Eye (tissue), 1 donor: ENCODE measurements at places on chromosomes 13 and 19.

DNA sequence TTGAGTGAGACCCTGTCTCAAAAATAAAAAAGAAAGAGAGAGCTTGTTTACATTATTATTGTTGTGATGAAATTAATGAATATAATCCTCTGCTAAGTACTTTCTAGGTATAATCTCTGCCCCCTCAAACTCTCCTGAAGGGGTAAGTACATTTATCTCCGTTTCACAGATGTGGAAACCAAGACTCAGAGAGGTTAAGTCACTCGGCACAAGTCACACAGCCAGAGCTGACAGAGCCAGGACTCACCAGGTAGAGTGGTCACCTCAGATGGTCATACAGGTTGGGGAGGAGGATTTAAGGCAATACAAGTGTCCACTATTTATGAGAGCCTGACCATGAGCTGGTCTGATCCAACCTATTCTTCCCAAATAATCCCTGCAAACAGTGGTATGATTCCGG, 15.2 kb upstream of the LYPD3 start:
- DNase-seq = no peak

- DNase-seq = no peak
Observed at GRCh38 chr13:109783447-109783814, 3.0 kb downstream of the IRS2 start.

DNA sequence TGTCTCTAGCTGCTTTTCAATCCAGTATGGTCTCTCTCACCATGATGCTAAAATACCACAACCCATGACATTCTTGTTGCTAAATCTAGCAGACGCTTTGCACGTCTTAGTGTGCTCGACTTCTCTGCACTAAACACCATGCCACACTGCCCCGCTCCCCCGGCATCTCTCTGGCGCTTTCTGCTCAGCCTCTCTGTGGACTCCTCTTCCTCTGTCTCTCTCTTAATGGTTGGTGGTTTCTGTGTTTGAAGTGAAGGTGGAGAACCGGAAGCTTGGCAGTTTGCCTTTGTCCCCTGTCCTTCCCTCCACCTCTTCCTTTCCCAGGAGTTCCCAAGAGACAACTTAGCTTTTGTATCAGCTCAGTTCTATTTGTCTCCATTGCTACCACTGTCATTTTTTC, 8.8 kb downstream of the ERCC5 start:
- DNase-seq = no peak

- DNase-seq = no peak
Observed at GRCh38 chr19:3966051-3967017, 4.6 kb downstream of the DAPK3 start.
